ENCODE measurements at places on chromosomes 12 and 14.

DNA sequence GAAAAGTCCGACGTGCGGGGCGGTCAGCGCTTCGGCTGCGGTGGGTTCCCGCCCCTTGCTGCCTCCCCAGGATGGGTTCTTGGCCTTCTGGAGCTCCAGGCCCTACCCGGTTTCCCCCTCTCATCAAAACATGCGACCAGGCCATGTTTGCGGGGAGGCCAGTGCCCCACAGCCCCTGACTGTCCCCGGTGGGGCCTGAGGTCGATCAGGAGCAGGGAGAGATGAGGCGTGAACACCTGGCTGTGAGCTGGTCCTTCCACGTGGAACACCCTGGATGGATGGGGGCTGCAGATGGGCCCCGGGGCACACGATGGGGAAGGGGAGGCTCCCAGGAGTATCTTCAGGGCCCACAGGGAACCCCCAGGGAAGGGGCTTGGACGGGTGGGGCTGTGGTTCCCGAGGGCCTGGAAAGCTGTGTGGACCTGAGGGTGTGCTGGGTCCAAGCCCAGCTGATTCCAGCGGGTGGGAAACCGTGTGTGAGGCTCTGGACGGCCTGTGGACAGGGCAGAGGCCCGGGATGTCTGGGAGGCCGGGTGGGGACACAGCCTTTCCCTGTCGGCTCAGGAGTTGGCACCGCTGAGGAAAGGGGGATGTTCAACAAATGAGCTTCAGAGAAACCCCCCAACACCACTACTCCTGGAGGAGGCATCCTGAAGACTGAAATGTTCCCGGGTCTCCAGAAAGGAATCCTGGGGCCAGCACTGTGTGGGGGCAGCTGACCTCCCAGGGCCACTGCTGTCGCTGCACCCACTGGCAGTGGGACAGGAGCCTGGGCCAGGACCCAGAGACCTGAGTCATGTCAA, 187.0 kb upstream of the C14orf180 start:
- no peak for DNase-seq

DNA sequence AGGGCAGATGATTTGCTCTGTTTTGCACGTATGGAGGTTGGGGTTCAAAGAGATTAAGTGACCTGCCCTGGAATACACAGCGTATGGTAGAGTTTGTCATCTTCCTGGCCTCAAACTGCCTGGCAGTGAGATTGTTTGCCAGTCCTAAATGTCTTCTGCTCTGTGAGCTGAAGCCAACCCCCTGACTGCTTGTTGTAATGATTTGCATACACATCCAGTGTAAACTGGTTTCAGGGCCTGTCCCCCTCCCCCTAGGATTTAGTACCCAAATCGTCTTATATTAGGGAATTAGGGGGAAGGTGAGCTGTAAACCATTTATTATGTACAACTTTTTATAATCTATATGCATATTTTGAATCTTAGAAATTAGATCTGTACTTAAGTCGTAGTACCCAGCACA, 38.4 kb downstream of the AKAP3 start:
- no peak for DNase-seq

GRCh38 chr12:29634057-29634456, 136.6 kb upstream of the OVCH1 start:
- no peak for DNase-seq

DNA sequence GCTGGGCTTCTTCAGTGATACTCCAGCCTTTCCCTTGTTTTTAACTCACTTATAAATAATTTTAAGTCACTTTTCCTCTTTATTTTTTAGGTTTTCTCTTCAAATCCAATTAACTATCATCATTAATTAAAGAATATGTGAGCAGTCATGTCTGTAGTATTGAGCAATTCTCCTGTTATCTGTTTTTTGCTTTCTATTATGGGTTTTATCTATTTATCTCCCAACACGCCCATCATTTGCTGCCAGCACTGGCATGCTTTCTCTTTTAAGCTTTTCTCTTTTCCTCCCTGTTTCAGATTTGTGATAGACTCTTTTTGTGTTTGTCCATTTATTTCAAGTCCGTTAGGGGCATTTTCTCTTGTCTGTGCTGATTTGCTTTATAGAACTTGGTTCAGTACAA, 72.3 kb downstream of the CRADD start:
- no peak for DNase-seq

Data from activated T-cell treated with anti-CD3 and anti-CD28 coated beads for 24 hours (primary cell).